ENCODE measurements at places on chromosomes 3 and 15.

DNA sequence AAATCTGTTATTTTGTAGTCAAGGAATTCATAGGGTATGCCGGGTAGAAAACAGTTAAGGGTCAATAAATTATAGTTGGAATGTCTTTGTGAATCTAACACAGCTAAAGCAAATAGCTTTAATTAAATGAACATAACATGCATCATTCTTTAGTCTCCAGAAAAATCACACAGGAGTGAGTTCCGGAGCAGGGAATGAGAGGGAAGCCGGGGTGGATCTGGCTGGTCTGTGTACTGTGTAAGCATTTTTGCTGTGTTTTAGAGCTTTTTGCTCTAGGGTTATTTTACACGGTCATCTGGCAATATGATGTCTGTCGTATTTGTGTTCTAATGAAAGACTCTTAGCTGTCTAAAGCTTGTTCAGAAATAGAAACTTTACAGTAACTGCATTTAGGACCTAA lies 57.5 kb downstream of the MED12L start:
- DNase-seq, result no peak

GRCh38 chr15:25850154-25851111 lies 12.7 kb downstream of the ATP10A start:
- no peak for DNase-seq

GRCh38 chr3:63328365-63328764 lies 50.3 kb downstream of the SYNPR start:
- no peak for DNase-seq

DNA sequence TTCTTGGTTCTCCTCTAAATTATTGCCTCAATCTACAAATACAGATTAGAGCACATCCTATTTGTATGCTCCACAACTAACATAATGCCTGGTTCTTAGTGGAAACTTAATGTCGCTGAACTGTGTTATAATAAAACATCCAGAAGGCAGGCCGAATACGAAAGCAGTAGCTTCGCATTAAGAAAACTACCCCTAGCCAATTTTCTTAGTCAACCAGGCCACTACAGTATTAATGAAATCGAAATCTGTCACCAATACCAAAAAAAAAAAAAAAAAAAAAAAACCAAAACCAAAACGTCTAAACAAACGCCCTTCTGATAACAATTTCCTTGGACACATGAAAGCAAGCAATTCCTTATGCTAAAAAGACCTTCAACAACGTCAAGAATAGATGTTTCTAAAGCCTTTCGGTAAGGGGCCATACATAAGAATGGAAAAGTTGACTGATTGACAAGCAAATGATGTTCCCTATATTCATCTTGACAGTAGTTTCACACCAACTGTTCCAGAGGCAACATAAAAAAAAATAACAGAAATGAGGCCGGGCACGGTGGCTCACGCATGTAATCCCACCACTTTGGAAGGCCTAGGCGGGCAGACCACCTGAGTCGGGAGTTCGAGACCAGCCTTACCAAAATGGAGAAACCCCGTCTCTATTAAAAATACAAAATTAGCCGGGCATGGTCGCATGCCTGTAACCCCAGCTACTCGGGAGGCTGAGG lies 1.3 kb downstream of the DENND6A start:
- no peak for DNase-seq

- no peak for DNase-seq
Measured at GRCh38 chr15:75151214-75152128, 50.2 kb upstream of the C15orf39 start.

GRCh38 chr3:190205739-190206138 lies 85.0 kb upstream of the P3H2 start:
- DNase-seq, result no peak

- DNase-seq, result peak; percentile 22
Measured at GRCh38 chr3:126481808-126482502, 6.3 kb upstream of the ZXDC start.

DNA sequence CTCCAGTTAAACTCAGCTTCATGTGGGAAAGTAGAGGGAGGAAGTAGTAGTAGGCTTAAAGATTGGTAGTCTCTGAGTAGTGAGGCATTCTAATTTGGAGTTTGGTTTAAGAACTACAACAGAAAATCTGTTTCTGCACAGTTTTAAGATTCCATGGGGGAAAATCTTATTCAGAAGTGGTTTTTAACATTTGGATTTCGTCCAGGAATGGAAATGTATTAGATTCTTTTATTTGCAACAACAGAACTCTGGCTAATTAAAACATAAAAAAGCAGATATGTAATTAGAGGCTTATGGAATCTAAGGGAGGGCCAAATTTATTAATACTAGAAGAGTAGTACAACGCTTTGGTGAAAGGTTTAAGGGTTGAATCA lies 36.0 kb downstream of the NECTIN3 start:
- DNase-seq, result no peak

GRCh38 chr3:134370611-134371531 lies 3.4 kb downstream of the AMOTL2 start:
- no peak for DNase-seq

DNA sequence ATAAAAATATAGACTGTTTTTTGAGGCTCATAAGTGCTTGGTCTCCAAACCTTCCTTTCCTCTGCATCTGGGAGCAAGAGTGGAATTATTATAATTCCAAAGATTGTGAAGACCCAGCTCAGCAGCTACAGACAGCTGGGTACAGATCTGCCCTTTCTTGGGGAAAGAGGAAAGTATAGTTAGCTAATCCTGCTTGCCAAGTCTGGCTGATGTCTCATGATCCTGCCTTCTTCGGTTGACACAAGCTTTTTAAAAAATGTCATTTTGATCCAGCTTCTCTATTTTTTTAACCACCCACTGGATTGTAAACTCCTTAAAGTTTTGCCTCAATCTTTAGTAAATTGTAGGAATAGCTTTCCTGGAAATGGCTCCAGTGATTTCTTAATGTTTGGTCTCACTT lies 181.1 kb downstream of the LRTM1 start:
- DNase-seq, result no peak

GRCh38 chr15:71355268-71355667 lies 240.0 kb downstream of the THSD4 start:
- DNase-seq, result no peak

GRCh38 chr3:19139863-19140262 lies 8.4 kb upstream of the KCNH8 start:
- DNase-seq, result no peak

DNA sequence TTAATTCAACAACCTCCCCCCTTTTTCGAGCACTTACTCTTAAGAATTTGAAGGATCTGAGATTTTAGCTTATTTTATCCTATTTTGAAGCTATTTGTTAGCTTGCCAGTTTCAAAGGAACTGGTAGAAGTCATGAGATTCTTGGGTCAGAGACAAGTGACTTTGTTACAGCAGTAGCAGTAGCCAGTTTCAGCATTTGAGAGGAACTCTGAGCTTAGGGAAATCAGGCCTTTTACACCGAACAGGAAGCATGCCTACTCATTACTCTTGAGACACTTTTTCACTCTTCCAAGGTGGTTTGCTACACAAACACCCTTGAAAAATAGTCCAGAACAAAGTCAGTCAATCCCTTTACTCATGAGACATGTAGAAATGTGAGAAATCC lies 24.5 kb upstream of the TM4SF1 start:
- DNase-seq, result no peak

GRCh38 chr15:68218847-68219798 lies 10.4 kb downstream of the CLN6 start:
- DNase-seq, result no peak

GRCh38 chr3:150407808-150408220 lies 284 bp upstream of the TSC22D2 start:
- no peak for DNase-seq

GRCh38 chr15:59953392-59953883 lies 50.7 kb upstream of the FOXB1 start:
- no peak for DNase-seq

DNA sequence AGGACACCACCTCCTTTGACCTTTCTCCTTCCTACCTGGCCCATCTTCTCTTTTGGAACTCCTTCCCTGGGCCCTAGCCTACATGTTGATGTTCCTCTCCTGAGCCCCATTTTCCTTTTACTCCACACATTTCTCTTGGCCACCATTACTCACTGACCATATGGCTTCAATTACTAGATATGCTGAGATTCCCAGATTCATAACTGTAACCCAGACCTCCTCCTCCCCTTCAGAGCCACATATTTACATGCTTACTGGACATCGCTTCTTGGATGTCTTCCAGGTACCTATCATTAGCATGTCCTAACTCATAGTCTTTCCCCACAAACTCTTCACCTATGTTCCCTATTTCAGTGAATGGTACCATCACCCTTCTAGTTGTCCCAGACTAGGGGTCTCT lies 24.4 kb upstream of the TRIM59 start:
- DNase-seq, result no peak

DNA sequence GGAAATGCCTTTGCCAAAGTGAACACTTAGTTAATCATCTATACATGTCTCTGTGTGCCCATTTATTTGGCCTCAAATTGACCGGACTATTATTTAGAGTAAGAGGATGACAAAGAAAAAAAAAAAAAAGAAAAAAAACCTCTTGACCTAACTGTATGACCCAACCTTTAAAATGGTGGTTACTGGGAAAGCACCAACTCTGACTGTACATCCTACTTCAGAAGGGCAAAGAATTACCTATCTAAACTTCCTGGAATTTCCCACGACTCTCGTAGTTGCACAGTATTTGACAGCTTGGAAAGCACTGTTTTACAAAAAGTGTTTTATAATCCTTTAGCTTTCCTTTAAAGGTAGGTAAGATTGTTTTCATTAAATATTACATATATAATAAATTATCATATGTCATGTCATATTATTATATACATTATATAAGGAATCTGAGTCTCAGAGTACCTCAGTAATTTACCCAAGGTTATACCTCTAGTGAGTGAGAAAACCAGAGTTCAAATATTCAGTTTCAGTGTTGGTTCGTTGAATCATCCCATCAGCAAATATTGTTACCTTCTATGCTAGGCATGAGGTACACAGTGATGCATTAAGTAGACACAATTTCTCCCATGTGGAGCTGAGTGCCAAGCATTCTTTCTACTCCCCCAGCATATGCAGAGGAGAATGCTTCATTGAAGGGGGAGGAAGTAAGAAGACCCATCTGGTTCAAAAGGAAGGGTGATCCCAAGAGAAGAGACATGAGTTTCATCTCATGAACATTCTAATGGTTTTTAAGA lies 5.0 kb downstream of the BCL2A1 start:
- no peak for DNase-seq

- DNase-seq, result no peak
Measured at GRCh38 chr15:48086133-48086532, 34.7 kb upstream of the SLC24A5 start.

DNA sequence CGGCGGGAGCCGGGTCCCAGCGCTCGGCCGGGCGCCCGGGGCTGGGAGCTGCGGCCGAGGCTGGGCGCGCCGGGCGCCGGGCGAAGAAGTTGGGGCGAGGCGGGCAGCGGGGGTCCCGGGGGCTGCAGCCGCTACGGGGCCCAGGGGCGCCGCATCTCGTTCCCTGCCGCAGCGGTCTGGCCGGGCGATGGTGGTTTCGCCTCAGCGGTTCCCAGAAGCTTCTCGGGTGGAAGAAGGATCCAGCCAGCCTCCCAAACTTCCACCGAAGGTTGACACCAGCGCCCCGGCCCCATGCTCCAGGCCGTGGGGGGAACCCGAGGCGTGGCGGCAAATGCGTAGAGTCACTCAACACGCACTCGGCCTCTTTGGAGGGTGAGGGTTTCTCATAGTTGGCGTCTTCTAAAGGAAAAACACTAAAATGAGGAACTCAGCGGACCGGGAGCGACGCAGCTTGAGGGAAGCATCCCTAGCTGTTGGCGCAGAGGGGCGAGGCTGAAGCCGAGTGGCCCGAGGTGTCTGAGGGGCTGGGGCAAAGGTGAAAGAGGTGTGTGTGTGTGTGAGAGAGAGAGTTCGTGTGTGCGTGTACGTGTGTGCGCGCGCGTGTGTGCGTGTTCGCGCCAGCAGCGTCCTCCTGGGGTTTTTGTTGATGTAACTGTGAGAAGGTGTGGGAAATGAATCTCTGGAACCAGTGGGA lies 940 bp downstream of the BOC start:
- peak; percentile 11 for DNase-seq

DNA sequence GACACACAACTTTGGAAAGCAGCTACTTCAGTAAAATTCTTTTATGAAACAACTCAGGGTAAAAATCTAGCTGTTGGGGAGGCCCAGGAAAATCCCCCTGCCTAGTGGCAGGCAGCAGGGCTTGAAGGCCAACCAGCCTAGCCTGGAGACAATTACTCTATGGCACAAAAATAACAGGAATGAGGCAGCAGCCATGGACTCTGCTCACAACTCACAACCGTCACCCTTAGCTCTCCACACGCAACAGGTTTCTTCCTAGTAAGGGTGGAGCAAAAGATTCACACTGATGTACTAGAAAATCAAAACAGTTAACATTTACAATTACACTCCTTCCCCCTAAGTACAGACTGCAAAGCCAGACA lies 530 bp upstream of the FBXL22 start:
- no peak for DNase-seq

DNA sequence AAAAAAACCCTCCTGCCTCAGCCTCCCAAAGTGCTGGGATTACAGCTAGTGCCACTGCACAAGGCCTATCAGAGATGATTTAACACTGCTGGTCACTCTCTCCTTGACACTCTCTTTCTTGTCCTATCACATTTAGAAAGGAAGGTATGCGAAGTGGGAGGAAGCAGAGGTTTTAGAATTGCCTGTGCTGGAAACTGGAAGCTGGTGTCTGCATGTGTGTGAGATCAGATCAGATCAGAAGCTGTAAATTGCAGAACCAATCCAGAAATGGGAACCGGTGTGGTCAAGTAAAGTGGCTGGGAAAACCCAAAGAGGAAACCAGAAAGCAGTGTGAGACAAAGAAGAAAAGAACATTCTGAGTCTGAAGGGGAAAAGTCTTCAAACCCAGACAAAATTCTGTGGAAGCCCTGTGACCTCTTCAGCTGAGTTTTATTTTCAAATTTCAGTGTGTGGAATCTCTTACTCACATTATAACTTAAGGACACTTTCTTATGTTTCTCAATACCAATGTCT lies 2.8 kb downstream of the EFHB start:
- DNase-seq, result no peak

DNA sequence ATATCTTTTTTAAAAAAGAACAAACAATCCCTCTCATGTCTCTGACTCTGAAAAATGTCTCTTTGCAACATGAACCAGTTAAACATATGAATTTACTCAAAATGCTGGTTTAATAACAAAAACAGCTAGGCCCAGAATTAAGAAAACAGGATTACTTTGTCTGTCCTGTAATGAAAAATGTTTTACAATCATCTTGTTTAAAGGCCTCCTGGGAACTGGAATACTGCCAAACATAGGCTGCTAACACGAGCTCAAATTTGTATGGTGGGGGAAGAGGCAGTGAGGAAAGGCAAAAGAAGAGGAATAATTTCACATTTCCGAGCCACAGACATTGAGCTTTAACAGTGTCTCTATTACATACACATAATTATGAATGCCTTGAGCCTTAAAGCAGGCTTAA lies 61.7 kb upstream of the PPIB start:
- no peak for DNase-seq

DNA sequence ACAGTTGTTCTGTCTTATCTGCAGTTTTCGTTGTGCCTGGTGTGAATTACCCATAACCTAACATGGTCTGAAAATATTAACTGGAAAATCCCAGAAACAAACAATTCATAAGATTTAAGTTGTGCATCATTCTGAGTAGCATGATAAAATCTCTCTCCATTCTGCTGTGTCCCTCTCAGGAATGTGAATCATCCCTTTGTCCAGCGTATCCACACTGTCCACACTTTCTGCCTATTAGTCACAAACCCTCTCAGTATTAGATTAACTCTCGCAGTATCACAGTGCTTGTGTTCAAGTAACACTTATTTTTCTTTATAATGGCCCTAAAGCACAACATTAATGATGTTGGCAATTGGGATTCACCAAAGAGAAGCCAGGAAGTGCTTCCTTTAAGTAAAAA lies 203.2 kb downstream of the CGGBP1 start:
- no peak for DNase-seq

GRCh38 chr3:125150525-125151441 lies 61.8 kb downstream of the SLC12A8 start:
- no peak for DNase-seq

Data from posterior cingulate gyrus (tissue), 11 donors.